Stomach (tissue), 19 donors: ENCODE measurements at places on chromosomes 16 and 17.

DNA sequence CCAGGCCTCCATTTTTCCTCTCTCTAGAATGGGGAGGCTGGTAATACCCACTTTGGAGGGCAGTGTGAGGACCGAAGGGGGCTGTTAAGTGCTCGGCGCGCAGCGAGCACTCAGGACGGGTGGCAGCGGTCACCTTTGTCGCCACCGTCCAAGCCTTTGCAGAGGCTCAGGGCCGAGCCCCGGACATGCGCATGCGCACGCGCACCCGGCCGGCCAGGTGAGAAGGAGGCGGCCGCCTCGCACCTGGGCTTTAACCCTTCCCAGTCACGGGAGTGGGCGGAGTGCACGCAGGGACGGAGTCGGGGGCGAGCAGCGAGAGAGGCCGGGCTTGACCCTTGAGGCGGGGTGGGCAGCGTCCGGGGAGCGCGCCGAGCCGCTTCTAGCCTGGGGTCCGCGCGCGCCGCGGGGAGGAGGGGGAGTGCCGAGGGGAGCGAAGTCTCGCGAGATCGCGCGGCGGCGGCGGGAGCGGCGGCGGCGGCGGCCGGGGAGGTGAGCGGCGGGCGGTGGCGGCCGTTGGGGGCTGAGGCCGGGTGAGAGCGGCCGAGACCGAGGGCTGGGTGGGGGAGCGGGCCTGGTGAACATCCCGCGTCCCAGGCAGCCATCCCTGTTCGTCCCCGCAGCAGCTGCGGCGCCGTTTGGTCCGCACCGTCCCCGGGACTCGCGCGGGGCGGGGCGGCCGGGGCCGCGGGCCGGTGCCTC is at the start of gene MRTFB:
Gene MRTFB, plus strand, starts transcription at position 443 of the 699 bp plus-strand sequence. CDS start 69,288 bp downstream, outside the sequence.
- peak; percentile 95 for DNase-seq

DNA sequence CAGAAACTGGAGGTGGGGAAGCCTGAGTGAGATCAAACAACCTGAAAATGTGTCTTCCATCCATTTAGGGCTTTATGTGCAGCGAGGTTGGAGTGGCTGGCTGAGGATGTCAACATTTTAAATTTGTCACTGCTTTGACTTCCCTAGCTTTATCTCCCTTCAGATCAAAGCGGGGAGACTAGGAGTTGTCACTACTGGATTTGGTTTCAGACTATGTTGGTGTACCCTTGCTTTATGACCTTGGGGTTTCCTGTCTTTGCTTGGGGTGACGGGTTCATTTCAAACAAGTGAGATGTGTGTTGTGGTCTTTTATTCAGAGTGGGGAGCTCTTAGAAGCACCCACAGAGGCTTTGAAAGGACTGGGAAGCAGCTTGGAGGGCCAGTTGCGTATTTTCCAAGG is 25.6 kb downstream of the MSI2 start:
- DNase-seq = no peak

DNA sequence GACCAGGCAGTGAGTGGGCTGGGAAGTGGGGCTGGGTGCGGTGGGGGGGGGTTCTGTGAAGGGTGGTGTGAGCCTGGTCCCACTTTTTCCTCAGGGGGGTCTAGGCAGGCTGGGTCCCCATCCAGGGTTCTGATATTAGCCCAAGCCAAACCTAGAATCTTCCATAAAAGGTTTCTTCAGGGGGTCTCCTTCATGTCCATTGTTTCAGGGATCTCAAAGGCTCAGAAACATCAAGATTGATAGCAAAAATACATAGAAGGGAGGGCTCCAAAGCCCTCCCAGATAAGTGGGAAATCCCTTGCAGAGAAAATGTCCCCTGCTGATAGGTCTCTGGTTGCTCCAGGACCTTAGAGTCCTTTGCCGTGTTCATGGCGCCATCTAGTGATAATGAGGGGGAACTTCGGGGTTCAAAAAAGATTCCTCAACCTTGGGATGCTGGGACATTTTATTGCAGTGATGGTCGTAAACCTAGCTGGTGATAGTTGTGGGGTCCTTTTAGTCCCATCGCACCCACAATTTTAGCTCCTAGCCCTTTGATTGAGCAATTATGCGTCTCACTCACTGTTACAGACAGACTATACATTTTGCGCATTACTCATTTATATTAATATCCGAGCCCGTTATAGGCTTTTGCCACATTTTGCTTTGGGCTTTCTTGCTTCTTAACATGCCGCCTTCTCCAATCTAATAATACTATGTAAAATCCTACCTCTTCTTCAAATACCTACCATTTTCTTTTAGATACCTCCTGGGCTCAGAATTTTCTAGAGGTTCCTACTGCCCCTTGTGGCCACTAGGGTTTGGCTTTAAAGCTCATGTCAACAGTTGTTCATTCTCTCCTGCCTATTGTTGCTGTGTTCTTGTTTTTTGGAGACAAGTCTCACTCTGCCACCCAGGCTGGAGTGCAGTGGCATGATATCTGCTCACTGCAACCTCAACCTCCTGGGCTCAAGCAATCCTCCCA is 35.1 kb downstream of the IGF2BP1 start:
- peak; percentile 49 for DNase-seq

GRCh38 chr16:50812046-50812445 is 70.2 kb downstream of the CYLD start:
- no peak for DNase-seq

- no peak for DNase-seq
These were observed 304.0 kb downstream of the MAF start for GRCh38 chr16:79296491-79296890.
